ENCODE measurements at places on chromosomes 2 and 18.

DNA sequence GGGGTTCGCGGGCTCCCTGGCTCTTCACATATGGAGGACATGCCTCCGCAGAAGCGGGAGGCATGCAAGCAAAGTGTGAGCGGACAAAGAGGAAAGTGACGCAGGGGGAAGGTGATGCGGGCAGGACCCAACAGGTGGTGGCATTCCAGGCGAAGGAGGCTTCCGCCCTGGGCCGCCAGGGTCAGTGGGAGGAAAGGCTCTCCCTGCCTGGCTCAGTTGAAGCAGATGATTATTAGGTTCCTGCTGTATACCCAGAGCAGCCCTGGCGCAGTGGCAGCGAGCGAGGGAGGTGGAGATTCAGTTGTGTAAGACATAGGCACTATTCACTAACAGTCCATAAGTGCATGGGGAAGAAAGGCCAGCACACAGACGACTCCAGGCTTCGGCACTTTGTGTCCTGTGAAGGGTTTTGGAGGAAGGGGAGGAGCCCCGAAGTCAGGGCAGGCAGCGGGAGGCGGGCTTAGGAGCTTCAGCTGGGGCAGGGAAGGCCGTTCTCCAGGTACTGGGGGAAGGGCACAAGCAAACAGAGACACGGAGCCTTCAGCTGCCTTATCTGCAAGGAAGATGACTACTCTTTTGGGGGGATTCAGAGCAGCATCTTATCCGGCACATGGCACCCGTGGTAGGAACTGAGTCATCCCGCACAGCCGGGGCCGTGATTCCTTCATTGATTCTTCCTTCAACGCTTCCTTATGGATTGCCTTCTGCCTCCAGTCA, 89.8 kb downstream of the TGOLN2 start:
- DNase-seq = no peak

- DNase-seq = no peak
These were observed 61.4 kb downstream of the NDUFA10 start for GRCh38 chr2:239963646-239964205.

- DNase-seq = no peak
These were observed 156.9 kb downstream of the CCBE1 start for GRCh38 chr18:59540346-59540745.

DNA sequence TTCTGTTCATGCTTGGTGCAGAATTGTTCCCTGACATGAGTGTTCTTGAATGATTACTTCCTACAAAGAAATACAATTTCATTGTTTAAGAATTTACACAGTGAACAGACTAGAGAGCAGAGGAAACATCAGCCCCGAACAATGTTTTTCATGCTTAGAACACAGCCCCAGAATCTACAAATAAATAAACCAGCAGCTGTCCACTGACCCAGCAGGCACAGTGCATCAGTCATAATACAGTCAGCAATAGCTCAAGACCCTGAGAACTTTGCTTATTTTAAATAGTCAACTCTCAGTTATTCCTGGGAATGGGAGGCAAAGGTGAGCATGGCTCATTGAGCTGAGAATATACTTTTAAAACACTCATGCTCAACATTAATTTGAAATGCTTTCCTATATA, 38.4 kb downstream of the XIRP2 start:
- no peak for DNase-seq

GRCh38 chr2:237569896-237570295, 3.5 kb downstream of the PRLH start:
- no peak for DNase-seq

DNA sequence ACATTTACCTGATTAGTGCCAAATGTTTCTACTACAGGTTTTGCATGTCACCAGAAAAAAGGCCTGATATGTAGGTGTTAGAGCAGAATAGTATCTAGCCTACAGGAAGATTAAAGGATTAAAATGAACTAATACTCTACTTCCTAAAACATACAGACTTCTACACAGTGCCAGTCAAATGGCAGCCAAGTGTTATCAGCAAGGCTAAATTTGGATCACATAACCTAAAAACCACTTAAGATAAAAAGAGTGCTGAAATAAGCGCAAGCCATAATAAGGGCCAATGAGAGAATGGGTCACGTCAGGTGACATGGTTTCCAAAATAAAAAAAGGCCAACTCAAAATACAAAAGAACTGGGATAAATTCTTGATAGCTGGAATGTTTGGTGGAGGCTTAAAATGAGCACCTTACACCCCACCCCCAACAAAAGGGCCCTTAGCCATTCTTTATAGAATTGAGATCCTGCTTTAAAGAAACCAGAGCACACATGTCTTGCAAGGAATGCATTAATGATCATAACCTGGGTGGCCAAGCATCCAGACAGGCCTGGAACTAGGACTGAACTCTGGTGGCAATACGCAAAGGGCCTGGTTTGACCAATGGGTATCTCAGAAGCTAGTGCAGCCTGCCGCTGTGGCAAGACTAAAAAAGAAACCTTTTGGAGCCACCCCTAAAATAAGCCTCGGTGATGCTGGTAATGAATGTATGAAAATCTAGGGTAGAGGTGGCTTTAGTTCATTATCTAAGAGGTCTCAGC, 32.4 kb downstream of the IRS1 start:
- DNase-seq = peak; percentile 31

Data from left ventricle myocardium superior (tissue), 1 donor.